Activated T-cell treated with anti-CD3 and anti-CD28 coated beads, Interleukin-2, amount 50 U/mL, for 24 hours (primary cell): ENCODE measurements at places on chromosomes 16 and 17.

DNA sequence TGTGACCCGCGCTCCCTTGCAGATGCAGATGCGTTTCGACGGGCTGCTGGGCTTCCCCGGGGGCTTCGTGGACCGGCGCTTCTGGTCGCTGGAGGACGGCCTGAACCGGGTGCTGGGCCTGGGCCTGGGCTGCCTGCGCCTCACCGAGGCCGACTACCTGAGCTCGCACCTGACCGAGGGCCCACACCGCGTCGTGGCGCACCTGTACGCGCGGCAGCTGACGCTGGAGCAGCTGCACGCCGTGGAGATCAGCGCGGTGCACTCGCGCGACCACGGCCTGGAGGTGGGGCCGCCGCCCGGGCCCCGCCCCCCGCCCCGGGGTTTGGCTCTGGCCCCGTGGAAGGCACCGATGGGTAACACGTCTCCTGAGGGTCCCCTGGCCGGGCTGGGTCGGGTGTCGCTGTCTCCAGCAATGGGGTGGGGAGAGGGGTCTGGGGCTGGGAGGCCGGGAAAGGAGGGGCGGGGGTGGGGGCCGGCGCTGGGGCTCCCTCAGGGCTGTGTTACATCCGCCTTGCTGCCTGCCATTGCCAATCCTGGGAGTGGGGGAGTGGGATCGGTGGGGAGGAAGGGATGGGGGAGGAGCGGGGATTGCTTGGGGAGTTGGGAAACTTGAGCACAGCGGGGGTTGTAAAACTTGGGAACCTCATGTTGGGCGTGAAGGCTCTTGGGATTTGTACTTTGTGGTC, 737 bp downstream of the NUDT16L1 start:
- peak; percentile 68 for DNase-seq

- DNase-seq = no peak
Measured at GRCh38 chr16:79071424-79071823, 529.1 kb downstream of the MAF start.

- no peak for DNase-seq
Measured at GRCh38 chr17:63270610-63271009, 175.5 kb downstream of the CYB561 start.

DNA sequence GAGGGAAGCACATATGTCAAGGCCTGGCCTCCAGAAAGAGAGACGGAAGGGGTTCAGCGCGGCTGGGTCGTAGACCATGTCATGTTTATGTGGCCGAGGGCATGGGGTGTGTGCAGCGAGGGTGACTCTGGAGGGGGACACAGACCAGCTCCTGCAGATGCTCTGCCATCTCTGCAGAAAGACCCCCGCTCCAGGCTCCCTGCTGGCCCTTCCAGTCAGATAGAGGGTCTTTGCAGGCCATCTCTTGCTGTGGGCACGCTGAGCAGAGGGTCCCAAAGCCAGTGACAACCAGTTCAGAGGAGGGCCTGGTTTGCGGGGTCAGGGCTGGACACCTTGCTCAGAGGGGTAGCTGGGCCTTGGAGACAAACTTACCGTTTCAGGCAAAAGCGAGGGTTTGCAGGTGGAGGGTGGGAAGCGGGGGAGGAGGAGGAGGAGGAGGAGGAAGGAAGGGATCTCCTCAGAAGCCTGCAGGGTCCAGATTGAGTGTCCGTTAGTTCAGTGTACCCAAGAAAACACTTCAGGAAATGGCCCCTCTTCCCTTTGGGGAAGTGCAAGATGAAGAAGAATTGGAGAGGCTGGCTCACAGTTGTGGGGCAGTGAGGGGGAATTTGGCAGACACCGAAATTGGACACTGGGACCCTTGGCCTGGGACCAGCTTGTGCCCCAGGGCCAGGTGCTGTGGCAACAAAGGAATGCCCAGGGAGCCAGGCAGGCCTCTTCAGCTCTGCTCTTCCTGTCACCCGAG, 102.8 kb downstream of the CMIP start:
- DNase-seq = no peak

- DNase-seq = no peak
Measured at GRCh38 chr16:64234200-64234599, 887.7 kb downstream of the CDH11 start.

GRCh38 chr16:6428861-6429260, 903.8 kb upstream of the RBFOX1 start:
- DNase-seq = no peak

DNA sequence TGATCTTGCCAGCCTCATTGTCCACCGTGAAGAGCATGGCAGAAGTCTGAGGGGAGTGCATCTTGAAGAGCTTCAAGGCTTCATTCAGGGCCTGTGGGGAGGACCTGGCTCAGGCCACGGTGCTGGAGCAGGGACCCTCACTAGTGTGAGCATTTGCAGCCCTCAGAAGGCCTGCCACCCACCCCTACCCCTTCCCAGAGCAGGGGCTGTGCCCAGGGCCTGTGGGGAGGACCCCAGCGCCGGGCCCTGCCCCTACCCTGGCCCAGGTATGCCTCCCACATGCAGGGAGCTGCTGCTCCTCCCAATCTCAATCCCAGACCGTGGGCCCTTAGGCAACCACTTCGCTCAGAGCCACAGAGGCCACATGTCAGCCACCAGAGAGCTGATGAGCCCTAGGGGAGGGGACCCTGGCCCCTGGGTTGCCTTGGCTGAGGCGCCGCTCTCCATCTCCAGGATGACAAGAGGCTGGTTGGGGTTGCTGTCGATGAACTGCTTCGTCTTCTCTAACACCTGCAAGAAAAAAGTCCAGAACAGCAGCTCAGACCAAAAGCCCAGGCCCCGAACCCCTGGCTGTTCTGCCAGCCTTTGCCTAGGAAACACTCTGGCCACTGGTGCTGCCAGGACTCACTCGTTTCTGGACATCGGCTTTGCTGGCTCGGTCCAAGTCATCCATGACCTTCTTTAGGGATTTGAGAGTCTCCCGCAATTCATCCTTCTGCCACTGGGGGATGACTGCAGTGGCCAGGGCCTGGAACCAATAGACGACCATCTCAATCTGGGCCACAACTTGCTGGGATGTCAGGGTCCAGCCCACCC, 1.8 kb upstream of the EXOSC6 start:
- DNase-seq = peak; percentile 52

GRCh38 chr16:80547145-80547544, 6.4 kb downstream of the DYNLRB2 start:
- DNase-seq = no peak

DNA sequence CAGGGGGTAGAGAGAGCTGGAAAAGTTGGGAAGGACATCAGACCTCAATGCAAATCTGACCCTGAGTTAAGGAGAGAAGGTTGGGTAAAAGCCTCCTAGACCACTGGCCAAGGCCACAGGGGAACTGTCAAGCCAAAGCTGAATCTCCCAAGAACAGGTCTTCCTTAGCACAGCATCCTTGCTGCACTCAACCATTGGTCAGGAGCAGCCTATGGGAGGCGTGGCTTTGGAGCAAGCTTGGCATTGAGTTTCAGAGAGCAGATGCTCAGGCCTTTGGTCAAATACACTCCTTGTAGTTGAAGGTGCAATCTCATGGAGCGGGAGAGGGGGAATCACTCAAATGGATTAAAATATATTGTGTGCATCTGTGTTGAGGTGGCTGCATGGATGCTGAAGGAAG, 21.8 kb downstream of the SOX9 start:
- no peak for DNase-seq

GRCh38 chr16:88357317-88358022, 25.3 kb upstream of the ZNF469 start:
- DNase-seq = no peak

DNA sequence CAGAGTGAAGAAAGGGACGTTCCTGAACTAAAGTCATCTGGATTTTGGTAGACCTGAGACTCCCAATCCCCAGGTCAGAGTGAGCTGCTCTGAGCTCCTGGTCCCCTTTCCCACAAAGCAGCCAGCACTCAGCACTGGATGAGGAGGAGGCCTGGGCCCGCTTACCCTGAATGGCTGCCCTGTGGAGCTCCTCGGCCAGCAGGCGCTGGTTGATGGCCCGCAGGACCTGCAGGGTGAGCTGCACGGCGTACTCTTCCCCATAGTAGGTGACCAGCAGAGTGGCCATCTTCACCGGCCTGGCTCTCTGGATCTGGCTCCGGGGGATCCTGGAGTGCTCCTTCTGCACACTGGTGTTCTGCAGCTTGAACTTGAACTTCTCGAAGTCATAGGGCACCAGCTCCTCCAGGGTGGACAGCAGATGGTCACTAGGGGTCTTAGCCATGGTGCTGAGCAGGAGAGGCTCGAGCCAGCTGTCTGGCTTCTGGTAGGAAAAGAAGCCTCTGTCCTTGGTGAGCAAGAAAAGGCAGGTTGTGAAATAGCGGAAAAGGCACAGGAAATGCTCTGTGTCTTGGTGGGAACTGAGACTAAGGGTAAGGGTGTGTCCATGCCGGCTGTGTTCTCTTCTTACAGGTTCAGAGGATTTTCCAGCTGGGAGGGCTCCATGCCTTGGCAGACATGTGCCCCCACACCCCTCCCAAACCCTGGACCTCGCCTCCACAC, at the start of gene MEFV:
MEFV (minus strand) TSS at position 488 of the 720 bp plus-strand sequence; CDS start at position 442, 46 bp downstream.
- DNase-seq = no peak

- DNase-seq = no peak
Measured at GRCh38 chr16:77868478-77868877, 80.1 kb downstream of the VAT1L start.

- DNase-seq = no peak
Measured at GRCh38 chr16:73725156-73725555, 571.5 kb upstream of the PSMD7 start.

DNA sequence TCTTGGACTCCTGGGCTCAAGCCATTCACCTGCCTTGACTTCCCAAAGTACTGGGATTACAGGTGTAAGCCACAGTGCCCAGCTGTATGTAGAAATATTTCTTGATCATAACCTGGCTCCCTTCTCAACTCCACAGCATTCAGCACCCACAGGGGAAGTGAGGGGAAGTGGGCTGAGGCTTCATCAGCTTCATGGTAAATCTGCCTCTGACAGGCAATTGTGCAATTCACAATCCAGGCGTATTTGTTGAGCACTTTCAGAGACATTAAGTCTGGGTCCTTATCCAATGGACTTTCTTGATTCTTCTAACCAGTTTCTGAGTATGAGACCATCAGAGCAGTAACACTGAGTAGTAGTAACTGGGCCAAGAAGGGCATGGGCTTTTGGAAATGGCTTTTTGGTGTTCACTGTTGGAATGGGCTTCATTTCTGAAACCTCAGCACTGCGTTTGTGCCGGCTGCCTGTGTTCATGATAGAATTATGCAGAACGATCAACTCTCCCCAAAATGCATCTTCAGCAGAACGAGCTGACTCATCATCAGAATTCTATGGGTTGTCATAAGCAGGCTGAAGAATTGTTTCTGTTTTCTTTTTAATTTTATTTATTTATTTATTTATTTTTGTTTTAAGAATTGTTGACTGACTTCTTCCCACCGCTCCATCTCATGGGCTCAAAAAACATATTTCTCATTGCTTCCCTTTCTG, 28.9 kb downstream of the FAM20A start:
- DNase-seq = no peak
